ENCODE measurements at places on chromosomes 1 and 21.

DNA sequence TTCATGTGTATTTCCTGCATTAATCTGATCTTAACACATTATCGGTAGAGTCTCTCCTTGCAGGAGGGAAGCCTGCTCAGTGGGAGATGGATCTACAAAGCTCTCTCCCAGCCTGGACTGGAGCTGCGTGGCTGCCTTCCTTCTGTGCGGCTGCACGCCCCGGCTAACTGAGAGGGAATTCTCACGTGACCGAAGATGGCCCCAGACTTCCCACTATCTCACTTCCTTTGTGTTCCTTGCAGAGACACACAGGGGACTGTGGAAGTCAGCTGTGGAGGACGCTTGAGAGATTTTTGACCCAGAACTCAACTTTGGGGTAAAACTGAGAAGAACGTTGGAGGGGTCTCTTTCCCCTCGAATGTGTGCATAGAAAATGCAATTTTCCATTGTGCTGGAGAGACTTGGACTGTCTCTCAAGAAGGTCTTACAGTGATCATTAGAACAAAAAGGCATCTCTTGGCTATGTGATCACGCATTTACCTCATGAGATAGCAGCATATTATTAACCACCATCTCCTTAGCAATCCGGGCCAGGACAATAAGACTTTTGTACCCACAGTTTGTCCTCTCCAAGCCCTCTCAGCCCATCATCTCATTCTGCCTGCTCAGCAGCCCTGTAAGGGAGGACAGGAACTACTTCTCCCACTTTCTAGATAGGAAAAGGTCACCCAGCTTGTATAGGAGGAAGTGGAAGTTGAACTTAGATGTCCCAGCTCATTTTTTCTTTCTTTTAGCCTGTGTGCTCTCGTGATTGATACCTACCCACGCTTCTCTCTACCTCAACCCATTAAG is 49.3 kb upstream of the TARBP1 start:
- peak; percentile 45 for DNase-seq

DNA sequence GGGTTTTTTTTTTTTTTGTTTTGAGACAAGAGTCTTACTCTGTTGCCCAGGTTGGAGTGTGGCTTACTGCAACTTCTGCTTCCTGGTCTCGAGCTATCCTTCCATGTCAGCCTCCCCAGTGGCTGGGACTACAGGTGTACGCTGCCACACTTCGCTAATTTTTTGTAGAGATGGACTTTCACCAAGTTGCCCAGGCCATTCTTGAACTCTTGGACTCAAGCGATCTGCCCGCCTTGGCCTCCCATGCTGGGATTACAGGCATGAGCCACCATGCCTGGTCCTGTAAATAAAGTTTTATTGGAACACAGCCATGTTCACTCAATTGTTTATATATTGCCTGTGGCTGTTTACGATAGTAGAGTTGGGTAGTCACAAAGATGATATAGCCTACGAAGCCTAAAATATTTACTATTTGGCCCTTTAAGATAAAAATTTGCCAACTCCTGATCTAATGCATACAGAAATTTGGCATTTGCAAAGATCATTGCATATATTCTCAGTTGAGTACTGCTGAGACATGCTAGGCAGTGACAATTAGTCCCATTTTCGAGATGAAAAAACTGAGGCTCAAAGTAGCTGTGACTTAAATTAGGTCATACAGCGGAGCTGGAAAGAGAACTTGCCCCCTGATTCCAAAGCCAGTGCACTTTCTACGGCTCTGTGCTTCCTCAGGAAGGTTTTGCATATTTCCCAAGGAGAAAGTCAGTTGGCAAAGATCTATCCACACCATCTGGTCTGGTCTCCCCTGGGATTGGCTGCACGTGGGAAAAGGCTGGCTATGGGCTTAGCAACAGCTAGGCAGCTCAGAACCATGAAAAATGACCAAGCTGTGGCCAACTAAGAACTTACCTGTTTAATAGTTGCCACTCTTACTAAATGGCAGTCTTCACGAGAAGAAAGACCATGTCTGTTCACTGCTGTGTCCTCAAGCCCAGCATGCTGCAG is 19.4 kb downstream of the MECR start:
- DNase-seq = no peak

DNA sequence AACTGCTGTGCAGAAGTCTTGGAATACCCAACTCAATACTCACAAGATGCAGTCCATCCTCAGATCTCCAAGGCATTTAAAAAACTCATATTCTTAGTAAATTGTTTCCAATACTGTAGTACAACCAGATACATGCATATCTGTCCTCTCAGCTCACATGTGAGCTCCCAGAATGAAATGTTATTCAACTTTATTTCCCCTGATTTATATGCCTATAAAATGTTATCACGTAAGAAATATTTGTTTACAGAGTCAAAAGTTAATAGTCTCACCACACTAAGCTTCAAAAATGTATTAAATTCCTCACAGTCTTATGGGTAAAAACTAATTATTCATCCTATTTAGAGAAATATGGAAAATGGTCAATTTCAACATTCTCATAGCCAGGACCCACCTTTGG is 56.6 kb downstream of the LTN1 start:
- DNase-seq = no peak

DNA sequence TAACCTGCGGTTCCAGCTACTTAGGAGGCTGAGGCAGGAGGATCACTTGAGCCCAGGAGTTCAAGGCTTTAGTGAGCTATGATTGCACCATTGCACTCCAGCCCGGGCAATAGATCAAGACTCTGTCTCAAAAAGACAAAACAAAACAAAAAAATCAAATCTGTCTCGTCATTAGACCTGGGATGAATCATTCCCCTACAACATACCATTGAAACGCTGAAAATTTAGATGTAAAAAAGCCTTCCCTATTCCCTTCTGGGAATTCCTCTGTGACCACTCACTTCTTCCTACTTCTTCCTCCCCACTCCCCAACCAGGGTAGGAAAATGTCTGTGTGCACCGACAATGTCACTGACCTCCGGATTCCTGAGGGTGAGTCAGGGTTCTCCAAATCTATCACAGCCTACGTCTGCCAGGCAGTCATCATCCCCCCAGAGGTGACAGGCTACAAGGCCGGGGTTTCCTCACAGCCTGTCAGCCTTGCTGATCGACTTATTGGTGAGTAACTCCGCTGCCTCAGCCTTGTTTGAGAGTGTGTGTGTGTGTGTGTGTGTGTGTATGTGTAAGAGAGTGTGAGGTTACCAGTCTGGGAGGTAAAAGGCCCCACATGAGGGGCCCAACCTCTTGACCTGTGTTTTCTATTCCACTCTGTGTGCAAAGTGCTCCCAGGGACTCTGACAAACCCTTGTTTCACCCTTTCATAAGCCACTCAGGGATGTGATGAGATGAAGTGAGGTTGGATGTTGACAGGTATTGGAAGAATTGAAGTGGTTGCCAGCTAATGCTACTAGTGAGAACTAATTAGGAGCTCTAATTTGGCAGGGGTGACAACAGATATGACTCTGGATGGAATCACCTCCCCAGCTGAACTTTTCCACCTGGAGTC is 16.3 kb upstream of the SARS1 start:
- DNase-seq = peak; percentile 78

GRCh38 chr1:46801323-46802055 is 2.6 kb downstream of the CYP4B1 start:
- no peak for DNase-seq

GRCh38 chr1:244761279-244761678 is 74.2 kb upstream of the COX20 start:
- no peak for DNase-seq

GRCh38 chr21:42526379-42526727 is 12.7 kb downstream of the SLC37A1 start:
- no peak for DNase-seq

- DNase-seq = no peak
Observed at GRCh38 chr1:2627746-2628145, 5.1 kb downstream of the MMEL1 start.

DNA sequence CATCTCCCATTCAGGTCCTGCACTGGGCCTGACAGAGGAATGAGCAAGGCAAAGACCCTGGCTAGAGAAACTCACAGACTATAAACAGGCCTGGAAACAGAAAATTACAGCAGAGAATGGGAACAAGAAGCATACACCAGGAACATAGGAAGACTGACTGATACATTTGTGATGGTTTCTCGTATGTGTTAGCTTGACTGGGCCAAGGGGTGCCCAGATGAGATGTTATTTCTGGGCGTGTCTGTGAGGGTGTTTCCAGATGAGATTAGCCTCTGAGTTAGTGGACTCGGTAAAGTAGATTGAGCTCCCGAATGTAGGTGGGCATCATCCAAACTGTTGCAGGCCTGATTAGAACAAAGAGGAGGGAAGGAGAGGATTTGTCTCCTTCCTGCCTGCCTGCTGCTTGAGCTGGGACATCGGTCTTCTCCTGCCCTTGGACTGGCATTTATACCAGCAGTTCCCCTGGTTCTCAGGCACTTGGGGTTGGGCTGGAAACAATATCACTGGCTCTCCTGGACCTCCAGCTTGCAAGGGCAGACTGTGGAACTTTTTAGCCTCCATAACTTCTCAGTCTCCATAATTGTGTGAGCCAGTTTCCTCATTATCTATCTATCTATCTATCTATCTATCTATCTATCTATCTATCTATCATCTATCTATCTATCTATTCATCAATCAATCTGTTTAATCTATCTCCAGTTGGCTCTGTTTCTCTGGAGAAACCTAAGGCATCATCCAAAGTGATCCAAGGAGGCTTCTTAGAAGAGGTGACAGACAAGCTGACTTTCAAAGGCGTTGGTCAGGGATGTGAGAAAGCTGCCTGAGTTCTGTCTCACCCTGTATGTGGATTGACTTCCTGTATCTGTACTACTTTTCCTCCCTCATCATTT is 9.7 kb upstream of the FOXO6 start:
- no peak for DNase-seq

DNA sequence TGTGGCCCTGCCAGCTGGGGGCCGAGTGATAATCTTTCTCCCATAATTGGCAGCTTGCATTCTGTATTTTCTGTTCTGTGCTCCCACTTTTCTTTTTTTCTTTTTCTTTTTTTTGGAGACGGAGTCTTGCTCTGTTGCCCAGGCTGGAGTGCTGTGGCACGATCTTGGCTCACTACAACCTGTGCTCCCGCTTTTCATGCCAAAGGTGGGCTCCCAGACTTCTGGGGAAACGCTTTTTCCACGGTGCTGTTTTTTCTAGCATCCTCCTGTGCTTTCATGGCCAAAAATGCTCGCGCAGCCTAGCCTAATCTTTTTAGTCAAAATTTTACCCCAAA is 585 bp upstream of the AHCTF1 start:
- DNase-seq = no peak

GRCh38 chr1:88612773-88613172 is 71.3 kb upstream of the PKN2 start:
- no peak for DNase-seq

GRCh38 chr21:38914528-38915293 is 109.0 kb downstream of the ETS2 start:
- no peak for DNase-seq

DNA sequence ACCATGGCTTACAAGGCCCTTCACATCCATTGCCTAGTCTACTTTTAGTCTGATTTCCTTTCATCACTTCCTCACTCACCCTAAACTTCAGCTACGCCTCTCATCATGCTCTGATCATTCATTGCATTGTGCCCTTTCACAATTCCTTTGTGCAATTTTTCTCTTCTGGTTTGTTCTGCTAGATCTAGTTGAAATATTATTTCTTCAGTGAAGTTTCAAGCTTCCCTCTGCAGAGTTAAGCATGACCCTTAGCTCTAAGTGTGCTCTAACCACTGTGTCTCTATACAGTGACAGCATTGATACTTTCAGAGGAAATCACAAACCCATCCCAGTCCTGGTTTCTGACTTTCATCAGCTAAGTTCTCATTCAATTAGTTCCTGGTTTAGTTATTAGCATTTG is 166.1 kb downstream of the PLA2G4A start:
- no peak for DNase-seq

- peak; percentile 11 for DNase-seq
Observed at GRCh38 chr21:45594721-45595489, 48.6 kb upstream of the PCBP3 start.

GRCh38 chr1:38018864-38019343 is 6.4 kb downstream of the UTP11 start:
- no peak for DNase-seq

- DNase-seq = no peak
Observed at GRCh38 chr21:19648391-19648790, 1244.8 kb upstream of the TMPRSS15 start.

DNA sequence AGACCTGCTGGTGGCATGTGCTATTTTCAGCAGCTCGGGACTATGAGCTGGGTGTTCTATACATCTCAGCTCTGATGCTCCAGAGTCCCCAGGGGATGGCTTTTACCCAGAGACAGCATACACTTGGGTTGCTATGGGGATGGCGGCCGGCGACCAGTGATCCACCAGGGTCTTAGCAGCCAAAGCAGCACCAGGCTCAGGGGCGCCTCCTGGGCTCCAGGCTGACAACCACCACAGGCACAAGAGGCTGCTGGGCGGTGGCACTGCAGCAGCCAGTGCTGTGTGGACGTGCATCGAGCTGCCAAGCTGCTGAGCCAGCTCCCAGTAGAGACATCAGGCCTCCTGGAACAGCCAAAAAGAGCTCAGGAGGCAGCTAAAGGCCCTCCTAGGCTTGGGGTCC is 37.6 kb upstream of the CLSTN1 start:
- no peak for DNase-seq

DNA sequence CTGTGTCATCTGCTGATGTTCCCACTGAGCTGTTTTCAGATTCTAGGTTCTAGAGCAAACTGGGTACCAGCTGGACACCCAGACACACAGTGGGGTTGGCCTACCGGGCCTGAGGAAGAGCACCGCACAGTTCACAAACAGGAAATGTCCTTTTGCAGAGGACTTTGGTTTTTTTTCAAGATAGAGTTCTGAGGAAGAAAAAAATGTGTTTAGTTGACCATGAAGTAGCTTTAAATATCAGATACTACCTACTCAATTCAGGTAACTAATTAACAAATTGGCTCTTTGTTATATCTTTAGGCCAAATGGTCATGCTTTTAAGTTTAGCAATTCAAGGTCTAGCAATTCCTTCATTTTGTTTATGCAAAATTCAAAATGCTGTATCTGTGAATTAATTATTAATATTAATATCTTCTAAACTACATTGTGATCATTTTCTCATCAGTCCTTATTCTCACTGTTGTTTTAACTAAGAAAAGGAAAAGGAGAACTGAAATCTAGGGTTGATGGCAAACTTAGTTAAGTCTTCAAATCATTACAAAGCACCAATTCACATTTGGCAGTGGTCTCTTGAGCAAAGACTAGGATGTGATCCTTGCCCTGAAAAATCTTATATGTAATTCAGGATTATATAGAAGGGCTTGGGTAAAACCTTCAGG is 17.2 kb upstream of the NCF2 start:
- no peak for DNase-seq
